ENCODE measurements at places on chromosomes 12 and 14.

DNA sequence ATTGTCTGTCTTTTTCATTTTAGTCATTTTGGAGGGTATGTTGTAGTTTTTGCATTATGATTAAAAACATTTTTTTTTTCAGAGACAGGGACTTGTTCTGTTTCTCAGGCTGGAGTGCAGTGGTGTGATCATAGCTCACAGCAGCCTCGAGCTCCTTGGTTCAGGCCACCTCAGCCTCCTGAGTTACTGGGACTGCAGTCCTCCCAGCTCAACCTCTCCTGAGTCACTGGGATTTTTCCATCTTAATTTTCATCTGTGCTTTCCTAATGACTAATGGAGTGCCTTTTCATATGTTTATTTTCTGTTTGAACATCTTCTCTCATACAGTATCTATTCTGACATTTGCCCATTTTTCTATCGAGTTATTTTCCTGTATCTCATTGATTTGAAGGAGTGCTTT lies 52.6 kb downstream of the DYRK2 start:
- no peak for DNase-seq

GRCh38 chr12:57476162-57476992 lies 3.3 kb downstream of the ARHGAP9 start:
- DNase-seq: peak; percentile 94

DNA sequence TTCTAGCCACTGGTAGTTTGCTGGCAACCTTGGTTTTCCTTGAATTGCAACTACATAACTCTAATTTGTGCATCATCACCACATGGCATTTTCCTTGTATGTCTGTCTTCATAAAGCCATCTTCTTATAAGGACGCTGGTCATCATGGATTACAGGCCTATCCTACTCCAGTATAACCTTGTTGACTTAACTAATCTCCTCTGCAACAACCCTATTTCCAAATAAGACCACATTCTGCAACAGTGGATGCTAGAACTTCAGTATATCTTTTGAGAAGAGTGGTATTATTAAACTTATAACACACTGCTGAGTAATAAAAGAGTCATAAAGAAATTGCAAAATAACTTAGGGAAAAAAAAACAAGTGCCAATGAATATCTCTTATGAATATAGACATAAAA lies 511.8 kb upstream of the FOXG1 start:
- no peak for DNase-seq

DNA sequence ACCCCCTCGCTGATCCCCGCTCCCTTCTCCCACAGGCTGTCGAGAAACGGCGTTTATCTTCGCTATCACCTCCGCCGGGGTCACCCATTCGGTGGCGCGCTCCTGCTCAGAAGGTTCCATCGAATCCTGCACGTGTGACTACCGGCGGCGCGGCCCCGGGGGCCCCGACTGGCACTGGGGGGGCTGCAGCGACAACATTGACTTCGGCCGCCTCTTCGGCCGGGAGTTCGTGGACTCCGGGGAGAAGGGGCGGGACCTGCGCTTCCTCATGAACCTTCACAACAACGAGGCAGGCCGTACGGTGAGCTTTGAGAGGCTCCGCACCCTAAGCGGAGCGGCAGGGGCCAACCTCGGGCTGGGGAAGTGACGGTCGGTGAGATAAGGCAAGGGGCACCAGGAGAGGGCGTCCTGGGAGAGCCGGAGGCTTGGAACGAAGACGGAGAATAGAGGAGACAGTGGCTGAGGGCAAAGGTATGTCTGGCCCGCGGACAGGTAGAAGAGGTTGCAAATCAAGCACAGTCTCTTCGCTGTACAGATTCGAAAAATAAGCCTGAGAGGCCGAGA lies 2.3 kb downstream of the WNT1 start:
- peak; percentile 57 for DNase-seq

DNA sequence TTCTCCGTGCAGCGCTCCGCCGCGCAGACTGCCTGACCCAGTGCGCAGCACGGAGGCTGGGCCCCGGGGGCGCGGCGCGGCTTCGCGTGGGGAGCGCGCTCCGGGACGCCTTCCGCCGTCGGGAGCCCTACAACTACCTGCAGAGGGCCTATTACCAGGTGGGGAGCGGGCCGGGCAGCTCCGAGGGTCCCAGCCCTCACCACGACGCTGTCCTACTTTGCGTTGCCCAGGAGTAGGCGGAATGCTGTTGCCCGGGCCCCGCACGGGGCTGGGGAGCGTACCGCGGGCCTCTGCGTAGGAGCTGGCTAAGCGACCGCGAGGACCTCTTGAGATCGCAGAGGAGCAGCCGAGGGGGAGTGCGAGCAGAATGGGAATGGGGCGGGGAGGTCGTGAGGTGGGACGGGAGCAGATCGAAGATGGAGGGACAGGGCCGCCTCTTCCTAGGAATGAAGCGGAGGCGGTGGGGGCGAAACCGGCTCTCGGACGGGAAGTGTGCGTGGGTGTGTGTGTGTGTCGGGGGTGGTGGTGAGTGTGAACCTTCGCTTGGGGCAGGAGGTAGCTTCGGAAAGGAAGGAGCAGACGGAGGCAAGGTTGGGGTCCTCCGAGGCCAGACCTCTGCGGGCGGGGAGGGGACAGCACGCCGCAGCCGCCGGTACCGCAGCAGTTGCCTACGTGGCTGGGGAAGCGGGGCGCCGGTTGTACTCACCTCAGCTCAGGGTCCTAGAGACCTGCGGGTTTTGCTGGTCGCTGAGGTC lies 751 bp downstream of the P3H3 start:
- peak; percentile 50 for DNase-seq

- no peak for DNase-seq
Observed at GRCh38 chr12:26576266-26576665, 256.7 kb downstream of the ITPR2 start.

- DNase-seq: no peak
Observed at GRCh38 chr12:114272605-114273004, 133.3 kb downstream of the TBX5 start.

DNA sequence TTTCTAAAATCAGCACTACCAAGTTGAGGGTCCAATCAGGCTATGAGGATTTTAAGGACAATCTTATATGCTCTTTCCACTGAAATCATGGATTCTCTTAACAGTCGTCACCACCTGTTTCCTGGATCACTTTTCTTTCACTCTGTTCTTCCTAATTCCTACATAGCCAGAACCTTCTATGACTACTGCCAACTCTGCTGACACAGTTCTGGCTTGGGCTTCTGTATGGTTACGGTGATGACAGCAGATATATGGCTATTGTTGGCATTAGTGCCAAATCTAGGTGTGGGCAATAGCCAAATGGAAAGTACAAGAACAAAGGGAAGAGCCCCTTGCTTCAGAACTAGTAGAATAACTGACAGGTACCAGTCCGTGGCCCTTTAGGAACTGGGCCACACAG lies 124.0 kb downstream of the ARID2 start:
- DNase-seq: no peak

GRCh38 chr14:100658181-100658886 lies 68.4 kb upstream of the DLK1 start:
- no peak for DNase-seq

- no peak for DNase-seq
Observed at GRCh38 chr14:75876530-75876929, 105.3 kb downstream of the TGFB3 start.

DNA sequence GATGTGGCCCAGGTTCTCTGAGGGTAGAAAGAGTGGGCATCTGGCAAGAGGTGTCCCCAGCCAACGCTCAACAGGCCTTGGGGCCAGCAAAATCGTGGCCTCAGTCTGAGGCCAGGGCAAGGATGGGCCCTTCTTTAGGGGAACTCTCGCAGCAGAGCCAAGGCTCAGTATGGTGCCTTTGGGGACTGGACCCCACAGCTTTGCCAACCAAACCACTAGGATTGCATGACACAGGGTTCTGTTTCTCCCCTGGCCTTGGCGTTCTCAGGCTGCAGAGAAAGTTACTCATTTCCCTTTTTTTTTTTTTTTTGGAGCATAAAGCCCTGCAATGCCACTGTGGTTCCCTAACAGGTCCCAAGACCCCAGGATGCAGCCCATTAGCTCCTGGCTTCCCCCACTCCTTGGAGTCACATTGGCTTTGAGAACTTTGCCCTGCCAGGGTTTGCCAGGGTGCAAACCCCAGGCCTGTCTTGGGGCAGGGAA lies 100.6 kb downstream of the LGMN start:
- DNase-seq: no peak

- no peak for DNase-seq
Observed at GRCh38 chr14:49733836-49734235, 34.1 kb upstream of the KLHDC2 start.

GRCh38 chr12:108371801-108372344 lies 32.8 kb upstream of the CMKLR1 start:
- no peak for DNase-seq

DNA sequence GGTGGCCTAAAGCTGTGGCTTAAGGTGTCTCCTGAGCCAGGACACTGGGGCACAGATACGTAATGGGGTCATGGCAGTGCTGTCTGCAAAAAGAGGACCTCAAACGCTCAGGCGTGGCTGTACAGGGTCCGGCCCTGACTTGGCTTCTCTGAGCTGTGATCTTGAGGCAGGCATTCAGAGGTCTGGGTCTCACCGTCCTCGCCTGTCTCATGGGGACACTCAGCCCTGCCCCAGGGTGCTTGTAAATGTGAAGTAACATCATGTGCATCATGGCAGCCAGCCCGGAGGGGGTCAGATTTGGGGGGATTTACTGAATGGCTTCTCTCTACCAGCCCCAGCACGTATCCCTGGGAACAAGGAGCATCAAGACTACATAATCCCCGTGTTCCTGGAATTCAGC lies 28.8 kb downstream of the DIO3 start:
- no peak for DNase-seq

GRCh38 chr14:56195223-56195622 lies 77.0 kb downstream of the PELI2 start:
- DNase-seq: no peak

GRCh38 chr12:2796187-2796666 lies 1.5 kb downstream of the FKBP4 start:
- no peak for DNase-seq
